Chondrocyte (in vitro differentiated cells): ENCODE measurements at places on chromosomes 3 and 15. TPM values are rescaled to one million over a fixed set of nuclear protein-coding genes. Genes with fewer than 3 reads are reported as not detected.

DNA sequence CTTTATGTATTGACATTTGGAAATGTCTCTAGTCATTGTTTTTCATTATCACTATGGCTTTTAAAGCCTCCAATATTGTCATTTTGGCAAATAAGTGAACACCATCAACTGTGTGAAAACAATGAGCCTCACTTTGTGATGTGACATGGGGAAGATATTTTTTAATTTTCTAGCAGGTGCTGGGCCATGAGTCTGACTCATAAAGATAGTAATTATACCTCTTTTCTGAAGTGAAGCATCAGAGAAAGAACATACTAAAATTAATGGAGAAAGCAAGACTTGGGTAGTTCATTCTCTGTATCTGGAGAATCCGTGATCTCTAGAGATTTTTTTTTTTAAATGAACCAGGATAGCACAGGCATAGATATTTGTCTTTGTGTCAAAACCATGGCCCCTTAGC is 100.8 kb downstream of the CCNL1 start:
- H3K4me3 ChIP-seq = no peak overlapping the region
- H3K27ac ChIP-seq = no peak overlapping the region
- DNase-seq = no peak
- H3K27me3 ChIP-seq = no peaks in the 10 kb centered on the region
- H3K36me3 ChIP-seq = no peaks in the 10 kb centered on the region

- peaks cover 50% of the 10 kb centered on the region for H3K36me3 ChIP-seq
- peaks cover 55% of the 10 kb centered on the region for H3K4me1 ChIP-seq
- H3K27ac ChIP-seq = peak overlapping the region; percentile 83
- no peaks in the 10 kb centered on the region for H3K27me3 ChIP-seq
- no peak for DNase-seq
Observed at GRCh38 chr15:40984406-40984805, 31.1 kb downstream of the CHAC1 start.

- H3K27me3 ChIP-seq = peaks cover 3% of the 10 kb centered on the region
- no peaks in the 10 kb centered on the region for H3K4me1 ChIP-seq
- H3K27ac ChIP-seq = no peak overlapping the region
Observed at GRCh38 chr3:40254891-40255290, 54.6 kb upstream of the EIF1B start.

C3orf85 gene
- total RNA-seq = not detected in 3 replicates
